A549 treated with CpdA at 1 μM for 4 hours (cell line): ENCODE measurements at places on chromosomes 16 and 17. TPM values are rescaled to one million over a fixed set of nuclear protein-coding genes. Genes with fewer than 3 reads are reported as not detected.

Gene MYH2
- not detected in 5 replicates for total RNA-seq

Gene FOXC2
- 1.6 to 2.2 TPM (median 2.1 TPM) in 5 replicates for total RNA-seq

Gene SLC38A8
- total RNA-seq: not detected in 5 replicates

Gene ZACN
- 0.40 to 0.76 TPM (median 0.59 TPM) in 5 replicates for total RNA-seq

Gene LGALS9B
- not detected in 5 replicates for total RNA-seq
